Epithelial cell of proximal tubule (primary cell): ENCODE measurements at places on chromosomes 11 and 22. TPM values are rescaled to one million over a fixed set of nuclear protein-coding genes. Genes with fewer than 3 reads are reported as not detected.

DNA sequence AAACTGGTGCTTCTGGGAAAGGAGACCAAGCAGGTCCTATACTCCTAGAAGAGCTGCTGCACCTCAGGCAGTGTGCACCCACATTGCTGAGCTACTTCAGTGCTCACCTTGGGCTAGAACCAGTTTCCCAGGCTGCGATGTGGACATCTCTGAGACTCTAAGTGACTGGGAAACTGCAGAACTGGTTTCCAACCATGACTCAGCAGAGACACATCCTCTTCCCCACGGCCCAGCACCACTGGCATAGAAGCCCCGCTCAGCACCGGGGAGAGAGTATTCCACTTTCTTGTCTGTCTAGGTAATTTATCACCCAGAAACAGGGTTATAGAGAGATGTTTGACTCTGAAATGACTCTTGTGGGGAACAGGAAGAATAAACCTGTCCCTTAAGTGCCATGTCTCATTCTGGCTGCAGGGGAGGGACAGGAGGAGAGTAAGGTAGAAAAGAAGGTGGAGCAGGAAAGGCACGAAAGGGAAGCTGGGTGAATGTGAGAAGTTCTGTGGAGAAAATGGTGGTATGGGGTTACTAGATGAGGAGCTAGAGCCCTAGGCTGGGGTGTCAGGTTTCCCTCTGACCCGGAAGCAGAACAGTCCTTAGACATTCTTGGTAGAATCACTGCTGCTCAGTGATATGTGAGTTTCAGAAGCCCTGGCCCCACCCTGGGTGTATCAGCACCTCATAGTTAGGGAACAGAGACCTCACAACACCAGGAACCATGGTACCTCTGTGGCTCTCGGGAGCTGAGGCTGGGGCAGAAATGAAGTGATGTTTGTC lies 340.4 kb upstream of the NCAM1 start:
- DNase-seq, result no peak

DNA sequence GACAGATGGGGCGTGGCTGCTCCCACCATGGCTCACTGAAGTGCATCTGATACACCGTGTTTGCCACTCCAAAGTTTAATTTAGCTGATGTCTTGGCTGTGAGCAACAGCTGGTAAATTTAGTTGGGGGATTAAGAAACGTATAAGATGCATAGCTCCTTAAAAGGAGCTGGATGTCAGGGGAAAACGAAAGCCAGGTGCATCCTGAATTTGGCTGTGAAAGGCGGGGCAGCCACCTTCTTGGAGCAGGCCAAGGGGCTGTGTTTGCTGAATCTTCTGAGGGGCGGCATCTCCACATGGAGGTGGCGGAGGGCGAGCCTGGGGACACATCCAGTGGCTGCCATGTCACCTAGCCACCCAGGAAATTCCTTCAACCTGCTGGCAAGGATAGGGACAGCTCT lies 20.7 kb upstream of the NCF4 start:
- no peak for DNase-seq

- DNase-seq, result no peak
Measured at GRCh38 chr11:75056814-75057213, 39.9 kb downstream of the OR2AT4 start.

DNA sequence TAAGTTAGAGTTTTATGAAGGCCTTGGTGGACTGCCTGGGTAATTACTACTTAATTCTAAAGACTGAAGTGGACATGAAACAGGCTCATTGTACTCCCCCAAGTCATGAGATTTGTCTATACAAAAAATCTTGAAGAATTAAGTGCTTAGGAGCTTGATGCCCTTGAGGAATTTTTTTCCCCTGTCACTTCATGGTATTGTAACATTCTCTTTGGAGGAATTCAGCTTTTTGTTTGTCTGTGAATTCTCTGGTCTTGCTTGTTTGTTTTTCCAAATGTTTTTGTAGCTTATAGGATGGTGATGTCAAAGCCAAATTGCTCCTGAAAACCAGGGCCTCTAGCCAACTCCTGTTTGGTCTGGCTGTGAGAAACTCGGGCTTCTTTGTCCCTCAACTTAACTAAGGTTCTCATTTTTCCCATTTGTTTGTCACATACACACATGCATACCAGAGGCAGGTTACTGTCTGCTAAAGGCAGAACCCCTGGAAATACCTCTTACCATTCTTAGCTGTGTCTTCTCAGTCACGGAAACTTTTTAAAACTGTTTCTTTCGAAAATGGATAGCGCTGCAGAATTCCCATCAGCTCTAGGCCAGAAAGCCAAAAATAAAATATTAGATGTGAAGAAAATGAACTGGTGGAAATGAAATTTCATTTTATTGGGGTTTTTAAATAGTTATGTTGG lies 66.9 kb downstream of the AMOTL1 start:
- no peak for DNase-seq

- no peak for DNase-seq
Measured at GRCh38 chr22:24517446-24517845, 22.3 kb downstream of the UPB1 start.

GRCh38 chr11:66264914-66265313 lies 3.5 kb upstream of the RAB1B start:
- DNase-seq, result no peak

The APOL3 gene
- 2.1 and 4.8 TPM in 2 replicates for total RNA-seq

The API5 gene
- total RNA-seq, result 93.9 and 101 TPM in 2 replicates

The SLC5A1 gene
- total RNA-seq, result not detected in 2 replicates
